ENCODE measurements at places on chromosomes 12 and 14.

- no peak for DNase-seq
Measured at GRCh38 chr14:31241450-31242114, 34.0 kb upstream of the HECTD1 start.

GRCh38 chr12:80857311-80857710 is 80.4 kb downstream of the LIN7A start:
- no peak for DNase-seq

DNA sequence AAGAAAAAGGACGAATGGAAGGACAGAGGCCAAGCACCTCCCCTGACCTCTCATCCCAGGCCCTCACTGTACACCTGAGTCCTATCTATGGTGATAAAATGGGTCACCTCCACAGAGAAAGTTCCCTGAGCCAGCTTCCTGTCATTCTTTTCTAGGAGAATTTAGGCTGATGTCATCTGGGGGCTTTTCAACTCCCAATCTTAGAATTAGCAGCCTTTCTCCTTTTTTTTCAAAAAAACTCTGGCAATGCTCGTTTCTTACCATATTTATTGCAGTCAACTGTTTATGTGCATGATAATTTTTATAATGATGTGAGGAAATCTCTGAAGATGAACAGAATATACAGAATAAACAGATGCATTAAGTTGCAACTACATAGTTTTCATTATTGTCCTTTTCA is 177.6 kb downstream of the SNAPC1 start:
- no peak for DNase-seq

GRCh38 chr12:117377758-117378157 is 16.3 kb upstream of the NOS1 start:
- no peak for DNase-seq

DNA sequence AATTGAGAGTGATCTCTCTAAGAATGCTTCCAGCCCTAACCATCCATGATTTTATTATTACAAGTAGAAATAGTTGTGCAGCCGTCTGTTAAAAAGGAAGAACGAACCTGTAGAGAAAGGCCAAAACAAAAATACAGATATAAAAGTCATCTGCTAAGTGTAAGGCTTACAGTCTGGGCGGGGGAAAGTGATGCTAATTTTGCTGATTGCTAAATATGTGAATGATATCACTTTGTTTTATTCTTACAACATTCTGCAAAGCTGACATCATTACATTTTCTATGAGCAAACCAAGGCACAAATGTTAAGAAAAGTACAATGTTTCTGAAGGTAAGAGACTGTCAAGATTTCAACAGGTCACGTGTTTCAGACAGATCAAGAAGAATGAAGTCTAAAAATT is 101.5 kb upstream of the RAP1B start:
- no peak for DNase-seq

DNA sequence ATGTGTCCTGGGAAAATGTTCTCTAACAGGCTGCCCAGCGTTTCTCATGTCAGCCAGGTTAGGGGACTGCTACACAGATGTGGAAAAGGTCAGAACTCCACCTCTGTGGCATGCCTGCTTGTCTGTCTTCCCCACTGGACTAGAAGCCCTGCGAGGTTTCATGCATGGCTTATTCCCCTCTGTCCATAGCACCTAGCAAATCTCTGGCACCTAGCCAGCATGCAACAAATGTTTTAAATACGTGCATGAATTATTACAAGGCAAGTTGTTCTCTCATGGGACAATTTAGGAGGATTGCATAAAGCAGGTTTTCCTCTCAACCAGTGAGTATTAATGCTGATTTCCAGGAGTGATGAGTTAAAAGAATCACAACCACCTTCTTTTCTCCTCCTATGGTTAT is 21.4 kb upstream of the KCNK13 start:
- DNase-seq, result no peak

GRCh38 chr12:8037046-8037663 is 4.6 kb downstream of the FOXJ2 start:
- no peak for DNase-seq

DNA sequence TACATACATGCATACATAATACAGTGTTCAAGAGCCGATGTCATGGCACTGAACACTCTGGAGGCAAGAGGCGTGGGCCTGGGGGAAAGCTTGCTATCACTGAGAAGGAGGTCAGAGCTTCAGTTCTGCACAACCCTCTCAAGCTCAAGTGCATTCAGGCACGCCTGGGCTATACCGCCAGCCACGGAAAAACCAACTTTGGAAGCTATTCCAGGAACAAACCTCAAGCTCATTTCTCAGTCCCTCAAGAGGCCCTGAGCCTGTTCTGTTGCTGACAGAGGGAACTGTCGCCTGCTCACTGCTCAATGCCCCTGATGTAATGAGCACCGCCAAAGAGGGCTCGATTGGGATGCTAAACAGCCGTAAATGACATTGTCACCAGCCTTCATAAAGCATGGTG is 9.2 kb downstream of the NOS1 start:
- DNase-seq, result no peak

GRCh38 chr12:106673141-106673540 is 90.3 kb downstream of the RFX4 start:
- no peak for DNase-seq

Measured in activated T-cell treated with anti-CD3 and anti-CD28 coated beads for 48 hours (primary cell).